Frontal cortex (tissue), 4 donors: ENCODE measurements at places on chromosomes 3 and 15.

GRCh38 chr3:48856469-48856868, 8.8 kb upstream of the PRKAR2A start:
- no peak for DNase-seq

GRCh38 chr15:80098341-80098740, 38.9 kb downstream of the ZFAND6 start:
- no peak for DNase-seq

GRCh38 chr3:143484846-143485512, 363.3 kb downstream of the SLC9A9 start:
- no peak for DNase-seq

DNA sequence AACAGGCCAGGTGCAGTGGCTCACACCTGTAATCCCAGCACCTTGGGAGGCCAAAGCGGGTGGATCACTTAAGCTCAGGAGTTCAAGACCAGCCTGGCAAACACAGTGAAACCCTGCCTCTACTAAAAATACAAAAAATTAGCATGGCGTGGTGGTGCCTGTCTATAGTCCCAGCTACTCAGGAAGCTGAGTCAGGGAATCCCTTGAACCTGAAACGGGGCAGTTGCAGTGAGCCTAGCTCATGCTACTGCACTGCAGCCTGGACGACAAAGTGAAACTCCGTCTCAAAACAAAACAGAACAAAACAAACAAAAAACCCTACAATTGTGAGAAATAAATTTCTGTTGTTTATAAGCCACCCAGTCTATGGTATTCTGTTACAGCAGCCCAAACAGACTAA, 94.7 kb downstream of the PIK3CB start:
- DNase-seq, result no peak

DNA sequence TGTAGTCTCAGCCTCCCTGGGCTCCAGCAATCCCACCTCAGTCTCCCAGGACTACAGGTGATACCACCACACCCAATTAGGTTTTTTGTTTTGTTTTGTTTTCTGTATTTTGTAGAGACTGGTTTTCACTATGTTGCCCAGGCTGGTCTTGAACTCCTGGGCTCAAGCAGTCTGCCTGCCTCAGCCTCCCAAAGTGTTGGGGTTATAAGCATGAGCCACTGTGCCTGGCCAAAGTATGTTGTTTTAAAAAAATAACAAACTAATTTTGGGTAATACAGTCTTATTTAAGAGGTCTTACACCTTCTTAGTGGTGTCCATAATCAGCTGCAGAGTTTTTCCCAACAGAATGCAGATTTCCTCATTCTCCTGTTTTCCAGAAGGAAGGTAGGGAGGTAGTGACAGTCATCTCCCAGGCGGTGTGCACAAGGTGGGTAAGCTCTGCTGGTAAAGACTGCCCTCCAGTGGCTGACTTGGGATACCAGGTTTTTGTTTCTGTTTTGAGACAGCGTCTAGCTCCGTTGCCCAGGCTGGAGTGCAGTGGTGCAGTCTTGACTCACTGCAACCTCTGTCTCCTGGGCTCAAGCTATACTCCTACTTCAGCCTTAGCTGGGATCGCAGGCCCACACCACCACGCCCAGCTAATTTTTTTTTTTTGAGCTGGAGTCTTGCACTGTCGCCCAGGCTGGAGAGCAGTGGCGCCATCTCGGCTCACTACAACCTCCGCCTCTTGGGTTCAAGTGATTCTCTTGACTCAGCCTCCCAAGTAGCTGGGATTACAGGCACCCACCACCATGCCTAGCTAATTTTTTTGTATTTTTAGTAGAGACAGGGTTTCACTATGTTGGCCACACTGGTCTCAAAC, 58.4 kb downstream of the MAP6D1 start:
- peak; percentile 28 for DNase-seq

GRCh38 chr3:33089515-33089914, 7.4 kb downstream of the GLB1 start:
- DNase-seq, result no peak

DNA sequence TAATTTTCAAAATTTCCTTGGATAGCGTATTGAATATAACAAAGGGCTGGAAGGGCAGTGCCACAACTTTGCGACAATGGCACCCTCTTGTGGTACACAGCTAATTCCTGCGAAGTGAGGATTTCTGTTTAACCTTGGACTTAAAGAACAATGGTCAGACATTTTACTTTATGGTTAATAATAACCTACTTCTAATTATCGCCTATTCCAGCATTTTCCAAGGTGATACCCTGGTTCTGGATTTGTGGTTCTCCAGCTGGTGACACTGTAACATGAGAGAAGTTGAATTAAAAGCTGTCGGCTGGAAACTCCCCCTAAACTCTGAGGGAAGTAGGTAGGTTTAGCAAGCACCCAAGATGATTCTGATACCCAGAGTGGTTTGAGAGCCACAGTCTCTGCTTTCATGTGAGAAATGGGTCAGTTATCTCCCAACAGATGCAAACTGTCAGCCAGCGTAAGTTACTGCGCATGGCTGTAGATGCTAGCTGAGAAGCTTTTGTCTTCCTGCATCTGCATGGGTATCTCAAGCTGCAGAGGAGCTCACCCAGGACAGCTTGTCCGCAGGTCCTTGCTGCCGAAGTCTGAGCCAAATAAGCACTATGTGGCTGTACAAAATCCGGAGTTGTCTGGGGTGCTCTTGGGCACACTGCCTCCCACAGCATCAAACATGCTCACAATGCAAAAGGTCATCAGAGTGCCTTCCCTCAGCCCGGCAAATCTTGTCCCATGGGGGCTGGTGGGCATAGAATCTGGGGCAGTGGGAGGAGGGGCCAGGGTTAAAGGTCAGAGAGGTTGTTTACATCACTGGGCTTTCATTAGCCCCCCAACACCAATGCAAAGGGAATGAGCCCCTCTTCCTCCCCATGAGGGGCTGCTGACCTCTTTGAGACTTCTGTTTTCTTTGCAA, 6.6 kb upstream of the CHSY1 start:
- peak; percentile 45 for DNase-seq

DNA sequence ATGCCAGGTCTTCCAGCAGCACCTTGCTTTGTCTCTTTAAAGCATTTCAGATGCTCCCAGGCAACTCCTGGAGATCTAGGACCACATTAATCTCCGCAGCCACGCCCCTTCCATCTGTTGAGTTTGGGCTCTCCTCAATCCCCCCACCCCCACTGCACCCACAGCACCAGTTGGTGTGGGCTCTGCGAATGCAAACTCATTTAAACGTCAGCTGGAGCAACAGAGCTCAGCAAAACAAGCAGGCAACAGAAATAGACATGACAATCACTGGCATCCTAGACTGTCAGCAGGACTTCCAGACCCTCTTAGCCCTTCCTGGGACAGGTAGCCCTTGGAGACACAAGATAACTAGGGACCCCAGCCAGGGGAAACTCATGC, 106.9 kb downstream of the LSM3 start:
- peak; percentile 33 for DNase-seq

GRCh38 chr3:32177702-32178198, 60.7 kb upstream of the CMTM8 start:
- no peak for DNase-seq

DNA sequence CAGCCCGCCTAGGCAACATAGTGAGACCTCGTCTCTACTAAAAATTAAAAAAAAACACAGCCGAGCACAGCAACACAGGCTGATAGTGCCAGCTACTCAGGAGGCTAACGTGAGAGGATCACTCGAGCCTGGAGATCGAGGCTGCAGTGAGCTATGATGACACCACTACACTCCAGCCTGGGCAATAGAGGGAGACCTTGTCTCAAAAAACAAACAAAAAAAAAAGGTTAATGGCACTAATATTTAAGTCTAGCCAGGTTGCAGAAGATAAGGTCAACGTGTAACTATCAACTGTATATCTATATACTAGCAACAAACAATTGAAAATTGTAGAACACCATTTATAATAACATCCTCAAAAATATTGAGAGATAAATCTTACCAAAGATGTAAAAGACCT, 75.1 kb downstream of the MYO9A start:
- DNase-seq, result no peak

- no peak for DNase-seq
Observed at GRCh38 chr3:7436542-7436941, 575.6 kb downstream of the GRM7 start.

- no peak for DNase-seq
Observed at GRCh38 chr15:59255680-59256336, 49.2 kb downstream of the LDHAL6B start.

DNA sequence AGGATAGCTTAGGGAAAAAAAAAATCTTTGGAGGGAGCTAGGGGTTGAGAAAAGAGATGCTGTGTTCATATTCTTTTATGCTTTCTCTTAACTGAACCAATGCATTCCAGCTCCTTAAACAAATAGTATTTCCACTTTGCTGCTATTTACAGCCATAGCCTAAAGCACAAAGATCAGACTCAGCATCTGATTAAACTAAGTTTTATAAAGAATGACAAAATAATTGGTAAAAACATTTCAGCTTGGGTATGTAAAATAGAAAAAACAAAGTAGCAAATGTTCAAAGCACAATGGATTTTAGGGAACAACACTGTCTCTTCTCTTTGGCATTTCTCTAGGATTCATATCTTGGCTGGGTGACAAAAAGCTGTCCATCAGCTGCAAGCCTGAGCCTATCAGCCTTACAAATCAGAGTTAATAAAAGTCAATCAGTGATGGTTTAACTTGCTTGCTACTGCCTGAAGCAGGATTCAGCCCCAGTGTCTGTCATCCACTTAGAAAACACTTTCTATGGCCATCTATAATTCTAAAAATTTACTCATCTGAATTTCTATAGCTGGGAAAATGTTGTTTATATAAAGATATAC, 232.1 kb upstream of the CDIN1 start:
- DNase-seq, result no peak

DNA sequence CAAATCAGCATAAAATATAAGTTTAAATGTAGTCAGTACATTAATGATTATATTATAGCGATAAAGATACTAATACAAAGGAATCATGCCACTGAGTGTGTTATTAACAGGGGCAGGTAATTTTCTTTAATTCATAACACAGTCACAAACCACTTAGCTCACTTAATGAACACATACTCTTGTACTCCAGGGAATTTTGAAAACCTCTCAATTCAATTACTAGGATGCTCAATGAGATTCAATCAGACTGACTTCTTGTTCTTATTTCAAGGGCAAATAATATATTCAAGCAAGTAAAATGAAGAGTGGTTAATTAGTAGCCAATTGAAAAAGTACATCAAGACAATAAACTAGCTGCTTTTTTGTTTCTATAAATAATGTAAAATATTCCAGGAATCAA, 5.8 kb upstream of the SUCNR1 start:
- no peak for DNase-seq

DNA sequence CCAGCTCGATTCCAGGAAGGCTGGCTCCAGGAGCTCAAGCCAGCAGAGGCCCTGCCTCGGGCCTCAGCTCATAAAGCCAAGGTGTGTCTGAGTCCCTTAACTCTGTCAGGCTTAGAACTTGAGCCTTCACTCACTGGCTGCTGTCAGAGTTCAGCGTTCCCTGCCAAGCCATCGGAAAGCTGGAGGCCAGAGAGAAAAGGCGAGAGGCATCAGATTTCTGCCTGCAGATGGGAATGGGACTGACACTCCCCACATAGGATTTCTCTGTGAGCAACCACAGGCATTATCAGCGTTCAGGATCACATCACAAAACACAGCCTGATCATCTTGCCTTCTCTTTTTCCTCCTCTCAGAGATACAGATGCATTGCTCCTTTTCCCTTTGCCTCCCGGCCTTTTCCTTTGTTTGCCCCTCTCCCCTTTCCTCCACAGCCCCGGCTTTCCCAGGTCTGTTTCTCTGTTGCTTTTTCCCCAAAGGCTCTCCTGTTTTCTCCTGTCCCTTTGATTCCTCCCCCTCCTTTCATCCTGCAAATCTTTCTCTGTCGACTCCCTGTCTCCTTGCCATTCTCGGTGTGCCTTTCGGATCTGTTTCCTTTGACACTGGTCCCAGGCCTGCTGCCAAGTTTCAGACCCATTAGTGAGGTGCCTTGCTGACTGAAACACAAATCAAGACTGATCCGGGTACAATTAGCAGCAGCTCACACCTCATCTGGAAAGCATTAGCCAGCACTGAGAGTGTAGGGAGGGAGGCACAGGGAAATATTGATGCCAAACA, 44.5 kb upstream of the BOC start:
- no peak for DNase-seq

DNA sequence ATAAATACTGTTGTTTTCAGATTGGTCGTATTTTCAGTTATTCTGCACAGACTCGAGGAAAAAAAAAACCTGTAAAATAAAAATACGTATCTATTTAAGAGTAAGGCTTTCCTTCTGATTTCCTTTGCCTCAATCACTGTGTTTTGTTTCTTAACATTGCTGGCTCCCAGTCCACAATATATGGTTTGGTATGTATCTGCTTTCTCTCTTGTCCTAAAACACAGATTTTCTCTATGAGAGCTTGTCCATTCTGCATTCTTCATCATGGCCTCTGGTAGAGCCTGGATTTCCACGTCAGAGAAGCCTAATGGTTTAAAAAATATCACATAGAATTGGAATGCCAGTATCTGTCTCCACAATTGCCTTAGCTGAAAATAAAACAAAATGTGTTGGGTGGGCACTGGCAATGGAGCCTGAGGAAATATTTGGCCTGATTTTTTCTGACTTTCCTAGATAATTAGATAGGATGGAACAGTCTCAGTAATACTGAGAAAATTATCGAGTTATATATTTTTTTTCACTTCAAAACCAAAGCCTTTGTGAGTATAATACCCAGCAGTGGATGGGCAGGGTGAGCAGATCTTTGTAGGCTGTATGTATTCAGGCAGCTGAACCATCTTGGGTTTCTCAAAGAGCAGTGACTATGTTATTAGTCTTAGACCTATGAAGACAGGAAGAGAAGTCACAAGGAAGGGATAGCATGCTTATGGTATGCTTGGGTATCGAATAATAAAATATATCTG, 1.9 kb downstream of the CD200 start:
- no peak for DNase-seq

DNA sequence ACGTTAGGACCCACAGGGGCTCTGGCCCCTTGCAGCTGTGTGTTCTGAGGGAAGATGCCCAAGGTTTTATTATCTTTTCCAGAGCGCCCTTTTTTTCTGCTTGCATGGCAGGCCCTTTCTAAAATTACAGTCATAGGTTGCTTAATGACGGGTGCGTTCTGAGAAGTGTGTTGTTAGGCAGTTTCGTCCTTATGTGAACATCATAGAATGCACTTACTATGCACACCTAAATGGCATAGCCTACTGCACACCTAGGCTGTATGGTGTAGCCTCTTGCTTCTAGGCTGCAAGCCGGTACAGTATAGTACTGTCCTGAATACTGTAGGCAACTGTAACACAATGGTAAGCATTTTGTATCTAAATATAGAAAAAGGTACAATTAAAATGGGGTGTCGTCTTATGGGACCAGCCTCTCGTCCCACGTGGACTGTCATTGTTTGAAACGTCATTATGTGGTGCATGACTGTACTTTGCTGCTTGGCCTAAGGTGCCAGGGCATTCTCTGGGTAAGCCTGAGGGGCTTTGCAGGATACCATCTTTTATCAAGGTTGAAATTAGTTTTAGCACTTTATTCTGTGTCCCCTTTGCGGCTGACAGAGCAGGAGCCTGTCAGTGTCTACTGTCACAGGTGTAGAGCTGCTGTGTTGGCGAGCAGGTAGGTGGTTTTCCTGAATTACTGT, 10.9 kb downstream of the KLF13 start:
- DNase-seq, result no peak

GRCh38 chr3:187746442-187747281, 1.4 kb upstream of the BCL6 start:
- no peak for DNase-seq

- DNase-seq, result no peak
Observed at GRCh38 chr15:71975816-71976150, 142.2 kb downstream of the MYO9A start.
